Esophagus squamous epithelium (tissue), 5 donors: ENCODE measurements at places on chromosomes 2 and 18. TPM values are rescaled to one million over a fixed set of nuclear protein-coding genes. Genes with fewer than 3 reads are reported as not detected.

SLC4A5 gene
- 1.7 TPM for total RNA-seq

PCARE gene
- not detected for total RNA-seq

HTRA2 gene
- 25.8 TPM for total RNA-seq

AQP4 gene
- not detected for total RNA-seq

OTX1 gene
- not detected for total RNA-seq

EHD3 gene
- total RNA-seq = 48.1 TPM

HJURP gene
- total RNA-seq = 5.1 TPM

NFATC1 gene
- total RNA-seq = 0.79 TPM

RFX8 gene
- total RNA-seq = not detected

LIMS3 gene
- not detected for total RNA-seq

CYS1 gene
- total RNA-seq = 2.5 TPM

SULT1C2 gene
- total RNA-seq = not detected

SNED1 gene
- total RNA-seq = 3.3 TPM

NOSTRIN gene
- 7.0 TPM for total RNA-seq

CREG2 gene
- 2.5 TPM for total RNA-seq

AMER3 gene
- total RNA-seq = not detected

SEH1L gene
- total RNA-seq = 29.9 TPM

PMAIP1 gene
- total RNA-seq = 6.9 TPM

LYG2 gene
- total RNA-seq = not detected

SP140 gene
- 2.3 TPM for total RNA-seq
